ENCODE measurements at places on chromosomes 7 and 10.

GRCh38 chr10:103450201-103450695 is 1.9 kb downstream of the CALHM2 start:
- H3K27me3 ChIP-seq, result no peaks in the 10 kb centered on the region
- peak overlapping the region; percentile 92 for H3K27ac ChIP-seq
- H3K4me1 ChIP-seq, result peaks cover 69% of the 10 kb centered on the region

GRCh38 chr10:133115453-133115842 is 27.7 kb downstream of the ADGRA1 start:
- no peak for DNase-seq
- H3K4me3 ChIP-seq, result no peak overlapping the region
- H3K27ac ChIP-seq, result no peak overlapping the region
- no peaks in the 10 kb centered on the region for H3K27me3 ChIP-seq
- no peaks in the 10 kb centered on the region for H3K36me3 ChIP-seq

GRCh38 chr7:68381731-68382130 is 1216.5 kb upstream of the AUTS2 start:
- no peak for DNase-seq
- H3K27ac ChIP-seq, result no peak overlapping the region
- H3K36me3 ChIP-seq, result no peaks in the 10 kb centered on the region

- H3K27ac ChIP-seq, result no peak overlapping the region
- no peaks in the 10 kb centered on the region for H3K36me3 ChIP-seq
- H3K4me1 ChIP-seq, result peaks cover 5% of the 10 kb centered on the region
- H3K27me3 ChIP-seq, result no peaks in the 10 kb centered on the region
Observed at GRCh38 chr10:48358162-48358561, 51.7 kb downstream of the MAPK8 start.

DNA sequence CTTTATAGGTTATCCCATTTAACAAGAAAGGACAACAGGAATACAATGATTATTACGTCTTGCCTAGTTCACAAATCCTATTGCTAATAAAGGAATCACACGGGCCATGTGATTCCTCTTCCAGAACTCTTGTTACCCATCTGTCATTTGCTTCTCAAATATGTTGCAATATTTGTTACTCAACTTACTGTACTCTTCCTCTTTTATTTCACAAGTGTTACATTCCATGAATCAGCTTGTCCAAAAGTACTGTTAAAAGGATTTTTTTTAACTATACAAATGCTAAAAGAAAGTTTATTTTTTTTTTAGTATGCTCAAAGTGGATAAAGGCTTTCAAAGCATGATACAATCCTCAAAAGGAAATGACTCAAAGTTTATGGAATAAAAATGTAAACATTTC is 3.9 kb upstream of the CD36 start:
- no peak for DNase-seq
- H3K4me3 ChIP-seq, result no peak overlapping the region

- no peak for DNase-seq
- H3K27me3 ChIP-seq, result peaks cover 2% of the 10 kb centered on the region
- no peaks in the 10 kb centered on the region for H3K36me3 ChIP-seq
- no peak overlapping the region for H3K27ac ChIP-seq
Observed at GRCh38 chr7:28718055-28718481, 240.1 kb downstream of the TRIL start.

DNA sequence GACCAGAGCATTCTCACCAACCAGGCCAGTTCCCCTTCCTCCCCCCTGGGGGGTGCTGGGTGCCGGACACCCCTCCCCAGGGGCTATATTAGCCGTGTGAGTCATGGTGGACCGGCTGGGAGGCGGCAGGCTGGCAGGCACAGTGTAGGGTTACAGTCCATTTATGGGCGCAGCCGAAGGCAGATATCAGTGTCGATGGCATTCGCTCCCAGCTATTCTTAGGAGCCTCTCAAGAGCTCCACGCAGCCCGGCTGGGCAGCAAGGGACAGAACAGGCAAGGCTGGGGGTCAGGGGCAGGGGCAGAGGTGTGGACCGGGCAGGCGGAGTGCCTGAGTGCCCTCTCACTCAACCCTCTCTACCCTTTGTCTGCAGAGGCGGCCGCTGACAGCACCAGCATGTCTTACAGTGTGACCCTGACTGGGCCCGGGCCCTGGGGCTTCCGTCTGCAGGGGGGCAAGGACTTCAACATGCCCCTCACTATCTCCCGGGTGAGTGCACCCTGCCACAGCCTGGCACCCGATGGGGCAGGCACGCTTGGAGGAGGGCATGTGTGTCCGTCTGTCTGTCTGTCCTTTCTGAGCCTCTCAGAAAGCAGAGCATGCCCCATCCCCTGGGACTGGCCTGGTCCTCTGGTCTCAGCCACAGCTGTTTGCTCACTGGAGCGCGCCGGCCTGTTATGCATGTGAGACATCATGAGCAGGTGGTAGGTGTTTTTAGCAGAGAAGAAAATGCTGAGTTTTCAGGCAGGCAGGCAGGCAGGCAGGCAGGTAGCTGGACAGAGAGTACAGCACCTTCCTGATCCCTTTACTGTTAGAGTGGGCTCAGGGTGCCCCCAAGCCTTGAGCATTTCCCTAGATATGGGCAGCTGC is at the start of gene LDB3:
Gene LDB3 (plus strand): TSS at position 215 of the 869 bp plus-strand sequence. CDS start 181 bp downstream, at position 396.
- H3K27ac ChIP-seq, result no peak within 1 kb of the TSS
- H3K4me3 ChIP-seq, result no peak within 1 kb of the TSS
- H3K4me1 ChIP-seq, result no peaks in the 10 kb centered on the region
- H3K36me3 ChIP-seq, result no peaks in the 10 kb centered on the region
- no peak for DNase-seq

DNA sequence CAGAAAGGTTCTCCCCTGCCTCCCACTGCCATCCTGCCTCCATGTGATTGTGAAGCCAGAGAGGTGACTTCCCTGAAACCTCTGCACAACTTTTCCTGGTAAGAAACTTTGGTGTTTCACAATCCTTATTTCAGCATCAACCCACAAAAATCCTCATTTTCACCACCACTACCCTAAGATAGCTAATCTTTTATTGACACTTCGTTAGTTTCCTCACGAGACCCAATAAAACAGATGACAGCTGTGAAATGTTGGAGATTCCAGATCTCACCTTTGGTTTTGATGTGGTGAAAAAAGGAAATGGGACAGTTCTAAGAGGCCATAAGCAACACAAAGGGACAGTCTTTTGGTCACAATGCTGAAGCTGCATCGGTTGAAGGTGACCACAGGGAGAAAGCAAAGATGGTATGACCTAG is 59.9 kb upstream of the TM9SF3 start:
- no peaks in the 10 kb centered on the region for H3K27me3 ChIP-seq
- DNase-seq, result no peak
- no peak overlapping the region for H3K27ac ChIP-seq
- H3K36me3 ChIP-seq, result no peaks in the 10 kb centered on the region
- no peak overlapping the region for H3K4me3 ChIP-seq
- H3K4me1 ChIP-seq, result peaks cover 28% of the 10 kb centered on the region

- H3K27me3 ChIP-seq, result peaks cover 72% of the 10 kb centered on the region
- no peak for DNase-seq
- peaks cover 17% of the 10 kb centered on the region for H3K4me1 ChIP-seq
Observed at GRCh38 chr10:103852856-103853255, 2.5 kb downstream of the SH3PXD2A start.

DNA sequence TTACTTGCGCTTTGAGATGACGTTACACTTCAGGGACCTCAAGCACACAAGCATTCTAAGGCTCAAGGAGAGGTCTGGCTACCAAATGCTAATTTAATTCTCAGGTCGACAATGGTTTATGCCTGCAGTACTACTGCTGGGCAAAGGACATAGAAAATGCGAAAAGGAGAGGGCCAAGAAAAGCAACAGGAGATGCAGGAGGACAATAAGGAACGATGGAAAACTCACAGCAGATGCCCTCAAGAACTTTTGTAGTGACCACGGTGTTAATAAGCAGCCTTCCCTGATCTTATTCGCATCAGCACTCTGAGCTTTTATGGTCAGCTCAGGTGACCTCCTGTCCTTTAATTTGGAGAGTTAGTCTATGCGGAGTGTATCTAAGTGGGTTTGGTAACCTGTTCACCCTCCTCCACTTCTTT is 146.3 kb downstream of the GPR85 start:
- H3K4me3 ChIP-seq, result peak overlapping the region; percentile 82
- H3K27ac ChIP-seq, result peak overlapping the region; percentile 95
- peaks cover 2% of the 10 kb centered on the region for H3K36me3 ChIP-seq
- peaks cover 3% of the 10 kb centered on the region for H3K27me3 ChIP-seq
- H3K4me1 ChIP-seq, result peaks cover 36% of the 10 kb centered on the region

- peak; percentile 33 for DNase-seq
- H3K27me3 ChIP-seq, result peaks cover 74% of the 10 kb centered on the region
- H3K4me1 ChIP-seq, result peaks cover 20% of the 10 kb centered on the region
Observed at GRCh38 chr10:99870123-99870730, 87.8 kb downstream of the ABCC2 start.

DNA sequence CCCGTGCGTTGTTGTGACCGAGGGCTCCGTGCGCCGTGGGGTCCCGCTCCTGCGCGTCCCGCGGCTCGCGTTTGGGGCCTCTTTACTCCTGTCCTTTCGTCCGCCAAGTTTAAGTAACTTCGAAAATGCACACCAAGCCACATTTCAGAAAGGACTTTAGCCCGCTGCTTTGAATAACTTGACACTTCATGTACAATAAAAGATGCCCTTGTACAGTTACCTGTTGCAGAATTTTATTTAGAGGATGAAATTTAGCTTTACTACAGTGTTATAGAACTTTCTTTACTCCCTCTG is 459 bp downstream of the SUGCT start:
- peak; percentile 9 for DNase-seq
- peaks cover 19% of the 10 kb centered on the region for H3K4me1 ChIP-seq
- peak overlapping the region; percentile 50 for H3K27ac ChIP-seq
- peaks cover 12% of the 10 kb centered on the region for H3K36me3 ChIP-seq

GRCh38 chr7:37832194-37832593 is 16.2 kb upstream of the NME8 start:
- DNase-seq, result no peak
- peaks cover 4% of the 10 kb centered on the region for H3K4me1 ChIP-seq

- no peak overlapping the region for H3K4me3 ChIP-seq
- H3K4me1 ChIP-seq, result peaks cover 1% of the 10 kb centered on the region
- no peak overlapping the region for H3K27ac ChIP-seq
- peaks cover 46% of the 10 kb centered on the region for H3K36me3 ChIP-seq
- no peak for DNase-seq
Observed at GRCh38 chr10:91829268-91829667, 31.0 kb downstream of the TNKS2 start.

- H3K36me3 ChIP-seq, result no peaks in the 10 kb centered on the region
- DNase-seq, result no peak
- peaks cover 1% of the 10 kb centered on the region for H3K4me1 ChIP-seq
- H3K27ac ChIP-seq, result no peak overlapping the region
- peaks cover 13% of the 10 kb centered on the region for H3K27me3 ChIP-seq
- no peak overlapping the region for H3K4me3 ChIP-seq
Observed at GRCh38 chr7:39894904-39895303, 55.2 kb upstream of the CDK13 start.

DNA sequence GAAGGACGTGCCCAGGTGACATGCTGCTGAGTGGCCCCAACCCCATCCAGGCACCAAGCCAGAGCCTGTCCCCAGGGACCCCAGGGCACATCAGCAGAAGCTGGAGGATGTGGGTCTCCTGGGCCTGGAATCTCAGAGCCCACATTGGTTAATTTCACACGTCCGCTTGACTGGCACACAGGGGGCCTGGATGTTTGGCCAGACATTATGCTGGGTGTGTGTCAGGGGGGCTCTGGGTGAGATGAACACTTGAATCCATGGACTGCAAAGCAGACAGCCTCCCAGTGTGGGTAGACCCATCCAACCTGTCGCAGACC is 79.1 kb upstream of the RET start:
- no peaks in the 10 kb centered on the region for H3K27me3 ChIP-seq
- DNase-seq, result no peak
- H3K4me3 ChIP-seq, result no peak overlapping the region
- no peaks in the 10 kb centered on the region for H3K36me3 ChIP-seq
- H3K27ac ChIP-seq, result no peak overlapping the region

- H3K4me1 ChIP-seq, result peaks cover 8% of the 10 kb centered on the region
- H3K4me3 ChIP-seq, result no peak overlapping the region
- no peaks in the 10 kb centered on the region for H3K27me3 ChIP-seq
Observed at GRCh38 chr7:336810-337566, 47.0 kb downstream of the FOXL3 start.

- no peak overlapping the region for H3K27ac ChIP-seq
- no peak for DNase-seq
- H3K27me3 ChIP-seq, result no peaks in the 10 kb centered on the region
- H3K36me3 ChIP-seq, result no peaks in the 10 kb centered on the region
Observed at GRCh38 chr10:20714518-20714917, 182.6 kb downstream of the NEBL start.

- H3K27ac ChIP-seq, result no peak overlapping the region
- H3K36me3 ChIP-seq, result peaks cover 51% of the 10 kb centered on the region
- no peak for DNase-seq
- no peak overlapping the region for H3K4me3 ChIP-seq
- peaks cover 11% of the 10 kb centered on the region for H3K4me1 ChIP-seq
Observed at GRCh38 chr10:110513949-110514348, 16.2 kb downstream of the DUSP5 start.

DNA sequence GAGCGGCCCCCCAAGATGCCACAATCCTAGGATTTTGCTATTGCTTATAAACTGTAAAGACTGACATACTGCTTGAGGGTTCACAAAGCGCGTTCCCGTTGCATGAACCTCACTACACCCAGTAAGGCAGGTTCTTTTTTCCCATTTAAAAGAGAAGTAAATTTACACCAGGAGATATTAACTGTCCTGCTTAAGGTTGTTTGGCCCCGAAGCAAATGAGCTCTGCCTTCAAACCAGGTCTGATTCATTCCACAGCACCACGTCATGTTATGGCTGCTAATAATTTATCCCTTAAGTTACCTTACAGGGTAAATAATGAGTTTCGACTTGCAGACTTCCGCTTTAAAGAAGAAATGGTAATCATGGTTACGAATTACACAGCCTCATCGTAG is 559 bp upstream of the FKBP14 start:
- no peak overlapping the region for H3K4me3 ChIP-seq
- peak overlapping the region; percentile 84 for H3K27ac ChIP-seq
- peaks cover 34% of the 10 kb centered on the region for H3K4me1 ChIP-seq

GRCh38 chr7:37960483-37960882 is 40.0 kb downstream of the EPDR1 start:
- no peaks in the 10 kb centered on the region for H3K36me3 ChIP-seq
- H3K4me3 ChIP-seq, result no peak overlapping the region
- H3K27me3 ChIP-seq, result no peaks in the 10 kb centered on the region
- no peaks in the 10 kb centered on the region for H3K4me1 ChIP-seq
- DNase-seq, result no peak

- no peak overlapping the region for H3K4me3 ChIP-seq
- no peaks in the 10 kb centered on the region for H3K36me3 ChIP-seq
- H3K4me1 ChIP-seq, result no peaks in the 10 kb centered on the region
- no peak for DNase-seq
- H3K27me3 ChIP-seq, result peaks cover 23% of the 10 kb centered on the region
- H3K27ac ChIP-seq, result no peak overlapping the region
Observed at GRCh38 chr7:144063710-144064109, 5.9 kb upstream of the OR2A25 start.

GRCh38 chr7:76304888-76305375 is 2.5 kb downstream of the HSPB1 start:
- peaks cover 18% of the 10 kb centered on the region for H3K27me3 ChIP-seq
- H3K4me3 ChIP-seq, result peak overlapping the region; percentile 84
- no peak for DNase-seq
- peaks cover 2% of the 10 kb centered on the region for H3K36me3 ChIP-seq
- no peak overlapping the region for H3K27ac ChIP-seq
- H3K4me1 ChIP-seq, result peaks cover 19% of the 10 kb centered on the region

GRCh38 chr7:146805082-146805481 is 688.5 kb downstream of the CNTNAP2 start:
- H3K4me1 ChIP-seq, result no peaks in the 10 kb centered on the region
- no peak for DNase-seq
- no peak overlapping the region for H3K27ac ChIP-seq

- H3K27me3 ChIP-seq, result no peaks in the 10 kb centered on the region
- DNase-seq, result no peak
- H3K4me3 ChIP-seq, result no peak overlapping the region
- H3K36me3 ChIP-seq, result no peaks in the 10 kb centered on the region
Observed at GRCh38 chr7:158296798-158297104, 290.9 kb downstream of the PTPRN2 start.

Measured in activated CD4-positive, alpha-beta T cell treated with anti-CD3 and anti-CD28 coated beads, Interleukin-2, amount 10 ng/mL, durations not matched to agents 7 days and 5 days (primary cell).